Effector memory CD4-positive, alpha-beta T cell (primary cell): ENCODE measurements at places on chromosomes 6 and 20.

DNA sequence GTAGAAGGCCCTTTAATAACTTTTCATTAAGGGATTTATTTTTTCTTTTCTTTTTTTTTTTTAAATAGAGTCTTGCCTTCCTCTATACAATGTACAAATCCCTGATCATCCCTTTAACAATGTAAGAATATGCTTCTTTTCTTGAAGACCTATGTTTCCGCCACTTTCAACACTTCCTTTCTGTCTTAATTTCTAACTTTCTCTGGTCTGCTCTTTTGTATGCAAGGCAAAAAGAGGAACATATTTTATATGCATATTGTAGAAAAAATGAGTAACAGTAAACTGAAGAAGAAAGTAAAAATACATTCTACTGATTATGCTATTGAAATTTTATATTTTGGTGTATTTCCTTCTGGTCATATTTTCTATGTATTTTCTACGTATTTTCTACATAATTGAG is 484.7 kb downstream of the TFAP2B start:
- DNase-seq = no peak
- H3K27ac ChIP-seq = no peak overlapping the region
- H3K4me1 ChIP-seq = no peaks in the 10 kb centered on the region
- no peaks in the 10 kb centered on the region for H3K27me3 ChIP-seq
- no peaks in the 10 kb centered on the region for H3K36me3 ChIP-seq
- no peak overlapping the region for H3K4me3 ChIP-seq

GRCh38 chr6:16639684-16640480 is 121.4 kb downstream of the ATXN1 start:
- no peaks in the 10 kb centered on the region for H3K4me1 ChIP-seq
- H3K27ac ChIP-seq = no peak overlapping the region
- H3K36me3 ChIP-seq = no peaks in the 10 kb centered on the region

DNA sequence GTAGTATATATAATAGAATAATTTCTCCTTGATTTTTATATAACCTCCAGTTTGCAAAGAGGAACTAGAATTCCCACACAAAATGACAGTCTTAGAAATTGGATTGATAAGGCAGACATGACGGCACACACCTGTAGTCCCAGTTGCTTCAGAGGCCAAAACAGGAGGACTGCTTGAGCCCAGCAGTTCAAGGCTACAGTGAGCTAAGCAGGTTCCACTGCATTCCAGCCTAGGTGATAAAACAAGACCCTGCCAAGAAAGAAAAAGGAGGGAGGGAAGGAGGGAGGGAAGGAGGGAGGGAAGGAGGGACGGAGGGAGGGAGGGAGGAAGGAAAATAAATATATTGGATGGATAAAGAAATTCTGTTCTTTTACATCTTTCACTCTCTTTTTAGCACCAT is 77.6 kb upstream of the SASH1 start:
- no peaks in the 10 kb centered on the region for H3K4me1 ChIP-seq
- no peak overlapping the region for H3K4me3 ChIP-seq
- H3K27ac ChIP-seq = no peak overlapping the region
- no peaks in the 10 kb centered on the region for H3K36me3 ChIP-seq
- H3K27me3 ChIP-seq = no peaks in the 10 kb centered on the region

- H3K27ac ChIP-seq = peak overlapping the region; percentile 69
- H3K36me3 ChIP-seq = peaks cover 15% of the 10 kb centered on the region
- peaks cover 34% of the 10 kb centered on the region for H3K4me1 ChIP-seq
- no peaks in the 10 kb centered on the region for H3K27me3 ChIP-seq
- H3K4me3 ChIP-seq = peak overlapping the region; percentile 26
Observed at GRCh38 chr6:36912030-36912454, 26.3 kb downstream of the C6orf89 start.

DNA sequence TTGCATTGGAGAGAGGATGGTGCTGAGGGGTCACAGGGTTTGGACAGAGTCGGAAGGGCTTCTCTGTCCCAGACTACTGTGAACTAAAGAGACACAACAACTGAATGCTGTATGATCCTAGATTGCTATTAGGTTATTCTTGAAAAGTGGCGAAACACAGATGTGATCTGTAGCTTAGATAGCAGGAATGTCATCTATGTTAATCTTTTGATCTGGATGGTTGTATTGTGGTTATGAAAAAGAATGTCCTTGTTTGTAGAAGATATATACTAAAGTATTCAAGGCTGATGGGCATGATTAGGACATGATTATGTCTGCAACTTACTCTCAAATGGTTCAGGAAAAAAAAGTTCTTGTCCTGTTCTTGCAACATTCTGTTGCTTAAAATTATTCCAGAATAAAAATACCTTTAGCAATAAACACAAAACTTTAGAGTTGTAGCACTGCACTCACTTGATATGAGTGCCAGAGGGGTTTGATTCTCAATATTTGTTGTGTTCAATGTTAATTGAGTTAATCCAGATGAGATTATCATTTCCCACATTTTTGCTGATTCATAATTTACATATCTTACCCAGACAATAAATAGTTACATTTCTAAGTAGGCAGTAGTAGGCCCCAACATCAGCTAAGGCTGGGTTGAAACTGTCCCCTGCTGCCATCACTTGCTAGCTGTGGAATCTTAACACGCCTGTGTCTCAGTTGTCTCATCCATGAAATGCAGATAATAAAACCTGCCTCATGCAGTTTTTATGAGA is 645.2 kb downstream of the KIF16B start:
- no peak overlapping the region for H3K4me3 ChIP-seq
- H3K27ac ChIP-seq = no peak overlapping the region
- H3K36me3 ChIP-seq = no peaks in the 10 kb centered on the region
- no peak for DNase-seq
